KG1 (cell line): ENCODE measurements at places on chromosomes 2 and 18.

GRCh38 chr2:72915907-72916742, 1.2 kb upstream of the EMX1 start:
- DNase-seq, result no peak

DNA sequence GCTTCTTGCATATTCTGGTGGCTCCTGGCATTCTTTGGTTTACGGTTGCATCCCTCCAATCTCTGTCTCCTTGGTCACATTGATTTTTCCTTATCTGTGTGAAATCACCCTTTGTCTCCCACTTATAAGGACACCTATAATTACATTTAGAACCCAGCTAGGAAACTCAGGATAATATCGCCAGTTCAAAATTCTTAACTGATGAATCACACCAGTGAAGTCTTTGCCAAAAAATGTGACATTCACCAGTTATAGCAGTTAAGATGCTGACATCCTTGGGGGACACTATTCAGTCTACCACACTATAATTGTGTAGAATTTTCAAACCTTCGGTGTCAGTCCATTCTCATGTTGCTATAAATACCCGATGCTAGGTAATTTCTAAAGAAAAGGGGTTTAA, 320.2 kb downstream of the TMX3 start:
- DNase-seq, result no peak

- no peak for DNase-seq
These were observed 78.4 kb downstream of the TRIM43 start for GRCh38 chr2:95670167-95670566.

DNA sequence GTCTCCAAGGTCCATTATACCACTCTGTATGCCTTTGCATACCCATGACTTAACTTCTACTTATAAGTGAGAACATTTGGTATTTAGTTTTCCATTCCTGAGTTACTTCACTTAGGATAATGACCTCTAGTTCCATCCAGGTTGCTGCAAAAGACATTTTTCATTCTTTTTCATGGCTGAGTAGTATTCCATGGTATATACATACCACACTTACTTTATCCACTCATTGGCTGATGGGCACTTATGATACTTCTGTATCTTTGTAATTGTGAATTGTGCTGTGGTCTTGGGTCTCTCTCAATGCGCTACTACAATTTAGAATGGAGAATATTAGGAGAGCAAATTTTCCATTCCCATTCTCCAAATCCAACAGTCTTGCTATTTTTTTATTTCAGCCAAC, 76.4 kb downstream of the ZRANB3 start:
- DNase-seq, result no peak

DNA sequence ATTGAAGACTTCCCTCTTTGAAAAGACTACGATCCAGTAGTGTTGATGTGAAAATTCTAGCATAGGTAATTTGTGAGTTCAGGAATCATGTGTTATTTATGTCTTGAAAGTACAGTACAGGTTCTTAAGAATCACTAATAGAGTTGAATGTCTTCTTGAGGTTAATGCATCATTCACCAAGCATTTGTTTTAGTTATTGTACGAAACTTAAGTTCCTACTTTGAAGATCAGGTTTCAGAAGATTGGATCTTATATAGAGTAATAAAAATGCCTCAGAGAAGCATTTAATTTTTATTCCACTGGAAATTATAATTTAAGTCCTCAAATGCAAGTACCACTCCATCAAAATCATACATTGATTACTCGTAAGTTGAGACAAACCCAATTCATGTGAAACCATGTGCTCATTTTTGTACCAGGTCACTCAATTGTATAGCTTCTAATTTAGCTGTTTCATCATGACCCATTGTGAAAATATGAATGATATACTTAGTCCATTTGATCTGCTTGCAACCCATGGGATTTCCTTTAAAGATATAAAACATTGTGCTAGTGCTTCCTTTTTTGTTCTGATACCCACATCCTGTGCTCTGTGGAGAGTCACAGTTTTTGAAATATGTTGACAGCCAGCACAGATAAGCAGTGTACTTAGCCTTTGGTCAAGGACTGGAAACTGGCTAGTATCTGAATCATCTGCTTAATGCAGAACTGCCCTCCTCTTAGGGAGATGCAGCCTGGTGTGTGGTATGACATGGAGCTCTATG, 22.5 kb upstream of the RAB27B start:
- DNase-seq, result peak; percentile 62

DNA sequence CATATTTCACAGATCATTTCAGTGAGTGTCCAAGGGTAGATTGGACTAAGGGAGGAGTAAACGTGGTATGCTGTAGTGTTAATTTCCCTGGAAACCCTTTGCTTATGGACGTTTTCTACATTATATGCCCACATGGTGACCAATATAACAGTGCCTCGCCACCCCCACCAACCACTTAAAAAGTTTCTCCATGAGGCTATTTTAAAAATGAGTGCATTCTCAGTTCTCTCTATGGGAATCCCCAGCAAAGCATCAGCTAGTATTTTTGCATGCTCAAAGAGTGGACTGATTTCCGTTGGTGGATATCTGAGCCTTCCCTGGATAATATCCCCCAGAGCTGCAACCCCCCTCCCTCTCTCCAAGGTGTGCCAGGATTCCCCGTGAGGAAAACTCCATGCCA, 73.2 kb downstream of the TGFA start:
- no peak for DNase-seq

DNA sequence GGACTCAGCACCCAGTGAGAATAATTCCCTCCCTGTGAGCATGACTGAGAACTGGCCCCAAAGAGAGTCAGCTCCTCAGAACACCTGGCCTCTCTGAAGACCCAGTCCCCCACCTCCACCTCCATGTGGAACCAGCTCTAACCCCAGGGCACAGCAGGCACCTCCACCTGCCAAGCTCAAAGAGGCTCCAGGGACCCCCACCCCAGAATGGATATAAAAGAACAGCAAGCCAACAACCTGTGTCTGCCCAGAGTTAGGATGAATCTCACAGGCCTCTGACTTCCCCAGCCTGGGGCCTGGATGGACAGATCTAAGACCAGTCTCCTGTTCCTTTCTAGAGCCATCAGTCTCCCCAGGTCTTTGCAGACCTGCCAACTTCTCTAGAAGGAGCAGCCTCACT, 498.5 kb downstream of the EIPR1 start:
- DNase-seq, result no peak

DNA sequence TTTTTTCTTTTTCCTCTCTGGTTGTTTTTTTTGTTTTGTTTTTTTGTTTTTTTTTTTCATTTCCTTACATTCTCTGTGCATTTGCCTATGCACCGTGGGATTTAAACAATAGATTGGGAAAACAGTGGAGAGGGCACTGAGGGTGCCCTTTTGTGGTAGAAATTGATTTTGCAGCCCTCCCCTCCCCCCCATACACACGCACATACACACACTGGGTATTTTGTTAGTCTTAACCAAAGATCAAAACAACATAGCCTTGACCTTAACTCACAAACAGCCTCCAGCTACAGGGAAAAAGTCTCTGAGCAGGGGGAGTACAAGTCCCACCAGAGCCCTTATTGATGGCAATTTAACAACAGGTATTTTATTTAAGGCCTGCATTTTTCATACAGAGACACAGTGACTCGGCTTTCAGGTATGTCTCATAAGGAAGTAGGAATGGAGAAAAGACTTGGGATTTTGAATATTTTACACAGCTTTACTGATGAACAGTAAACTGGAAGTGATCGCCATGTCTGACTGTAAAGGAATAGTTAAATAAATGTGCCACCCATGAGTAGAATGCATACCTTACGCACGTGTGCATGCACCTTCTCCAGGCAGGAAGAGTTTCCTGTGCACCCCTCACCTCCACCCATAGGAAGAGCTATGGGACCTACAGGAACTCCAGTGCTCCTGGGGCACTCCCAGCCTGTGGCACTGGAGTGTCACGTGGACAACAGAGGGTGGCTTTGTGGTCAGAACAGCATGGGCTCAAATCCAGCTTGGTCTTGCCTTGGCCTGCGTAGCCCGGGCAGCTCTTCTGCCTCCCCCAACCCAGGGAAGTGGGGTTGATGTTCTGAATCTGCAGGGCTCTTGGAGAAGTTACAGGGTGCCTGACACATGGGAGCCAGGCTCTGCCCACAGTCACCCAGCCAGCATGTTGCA, 266.4 kb downstream of the ANAPC1 start:
- DNase-seq, result no peak
